Stimulated activated CD4-positive, alpha-beta T cell treated with anti-CD3 and anti-CD28 coated beads, Interleukin-12 subunit alpha, Interleukin-12 subunit beta, amount 100 ng/mL, for 4 hours (primary cell): ENCODE measurements at places on chromosomes 11 and 22.

- peak; percentile 99 for DNase-seq
These were observed at the start of gene CCDC85B for GRCh38 chr11:65890324-65891218. Gene CCDC85B, plus strand, starts transcription at chr11:65890673. Its CDS starts 111 bp downstream, at chr11:65890784.

- DNase-seq = no peak
These were observed 37.4 kb upstream of the NCR3LG1 start for GRCh38 chr11:17314232-17314547.

DNA sequence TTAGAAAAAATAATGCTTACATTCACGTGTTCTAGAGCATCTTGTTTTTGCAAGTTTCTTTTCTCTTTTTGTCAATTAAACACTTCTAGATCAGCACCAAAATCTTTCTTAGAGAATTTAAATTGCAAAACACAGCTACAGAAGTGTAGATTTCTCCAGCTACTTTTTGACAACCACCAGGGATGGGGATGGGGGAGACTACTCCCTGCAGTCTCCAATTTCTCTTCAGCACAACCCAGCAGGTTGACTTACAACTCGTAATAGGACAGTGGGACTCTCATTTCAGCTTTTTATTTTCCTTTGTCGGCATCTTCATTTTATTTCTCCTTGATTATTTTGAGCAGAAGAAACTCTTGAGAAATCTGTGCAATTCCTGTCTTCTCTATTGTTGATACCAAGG lies 441.2 kb downstream of the LRRC4C start:
- no peak for DNase-seq

DNA sequence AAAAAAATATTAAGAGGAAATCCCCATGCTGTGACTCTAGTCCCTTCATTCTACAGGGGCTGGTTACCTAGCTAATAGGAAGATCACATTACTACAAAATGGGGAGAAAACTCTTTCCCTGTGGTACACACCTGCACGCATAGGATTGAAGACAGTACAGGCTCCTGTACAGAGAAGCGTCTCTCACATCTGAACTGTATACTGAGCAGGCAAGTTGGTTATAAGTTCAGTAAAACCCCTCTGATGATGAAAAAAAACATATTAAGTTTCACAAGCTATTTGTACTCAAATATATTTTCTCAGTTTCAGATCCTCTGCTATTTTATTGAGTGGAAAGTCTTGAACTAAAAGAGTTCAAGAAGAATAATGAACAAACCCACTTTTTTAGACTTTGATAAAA lies 156.9 kb upstream of the HSD17B12 start:
- DNase-seq = no peak
